ENCODE measurements at places on chromosomes 2 and 18.

DNA sequence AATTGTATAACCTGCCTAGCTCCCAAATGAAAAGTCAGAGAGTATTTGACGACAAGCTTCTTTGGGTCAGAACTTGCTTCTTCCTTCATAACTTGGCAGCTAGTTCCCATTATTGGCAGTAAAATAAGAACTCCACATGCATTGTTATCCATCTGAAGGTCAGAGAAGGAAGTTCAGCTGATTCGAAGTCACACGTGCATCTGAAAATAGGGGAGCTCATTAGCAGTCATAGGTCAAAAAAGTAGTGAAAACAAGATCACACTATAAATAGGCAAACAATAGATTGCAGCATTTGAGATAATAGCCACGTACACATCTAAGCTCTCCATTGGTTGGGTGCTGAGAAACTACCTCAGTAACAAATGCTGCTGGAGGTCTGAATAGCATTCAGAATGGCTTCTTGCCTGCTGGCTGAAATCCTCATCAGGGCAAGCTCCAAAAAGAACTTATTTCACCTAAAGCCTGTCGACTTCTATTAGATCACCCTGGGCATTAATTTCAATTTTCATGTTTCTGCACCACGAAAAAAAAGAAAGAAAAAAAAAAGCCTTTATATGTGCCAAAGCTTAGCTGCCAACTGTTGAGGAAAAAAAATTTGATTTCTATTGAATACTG is 1492.9 kb upstream of the CELF4 start:
- no peak for DNase-seq

- no peak for DNase-seq
Measured at GRCh38 chr2:38301340-38301968, 75.6 kb downstream of the ATL2 start.

- no peak for DNase-seq
Measured at GRCh38 chr18:61132031-61132430, 201.2 kb upstream of the CDH20 start.

- DNase-seq, result no peak
Measured at GRCh38 chr18:23851470-23852002, 162.3 kb downstream of the LAMA3 start.

- peak; percentile 50 for DNase-seq
Measured at GRCh38 chr18:69469444-69469919, 68.8 kb downstream of the DOK6 start.

- peak; percentile 10 for DNase-seq
Measured at GRCh38 chr2:128491692-128492244, 173.1 kb upstream of the HS6ST1 start.

DNA sequence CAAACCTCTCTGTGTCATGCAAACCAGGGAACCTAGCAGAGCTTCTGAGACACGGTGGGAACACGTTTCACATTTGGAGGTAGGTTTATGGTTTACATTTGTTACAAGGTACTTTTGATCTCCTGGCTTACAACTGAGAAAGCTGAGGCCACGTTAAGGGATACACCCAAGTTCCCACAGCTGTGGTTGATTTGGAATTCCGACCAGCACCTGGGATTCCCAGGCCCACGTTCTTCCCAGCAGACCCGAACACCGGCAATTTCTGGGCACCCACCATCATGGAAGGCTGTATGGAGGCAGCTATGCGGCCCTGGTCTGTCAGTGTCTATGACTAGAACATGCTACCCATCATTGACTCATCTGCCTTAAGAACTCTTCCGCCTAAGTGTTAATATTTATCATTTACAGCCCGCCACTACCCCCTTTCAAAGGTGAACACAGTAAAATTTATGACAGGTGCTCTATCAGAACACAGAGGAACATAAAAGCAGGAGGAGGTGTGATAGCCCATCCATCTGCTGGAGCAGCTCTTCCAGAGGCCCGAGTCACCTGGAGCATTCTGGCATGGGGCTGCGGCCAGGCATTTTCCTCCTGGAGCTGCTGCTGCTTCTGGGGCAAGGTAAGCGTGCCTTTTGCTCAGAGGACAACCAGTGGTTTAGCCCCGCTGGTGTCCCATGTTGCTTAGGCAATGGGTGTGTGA is at the start of gene PLB1:
PLB1 (plus strand) TSS at position 510 of the 700 bp plus-strand sequence; CDS start at position 565, 55 bp downstream.
- no peak for DNase-seq

DNA sequence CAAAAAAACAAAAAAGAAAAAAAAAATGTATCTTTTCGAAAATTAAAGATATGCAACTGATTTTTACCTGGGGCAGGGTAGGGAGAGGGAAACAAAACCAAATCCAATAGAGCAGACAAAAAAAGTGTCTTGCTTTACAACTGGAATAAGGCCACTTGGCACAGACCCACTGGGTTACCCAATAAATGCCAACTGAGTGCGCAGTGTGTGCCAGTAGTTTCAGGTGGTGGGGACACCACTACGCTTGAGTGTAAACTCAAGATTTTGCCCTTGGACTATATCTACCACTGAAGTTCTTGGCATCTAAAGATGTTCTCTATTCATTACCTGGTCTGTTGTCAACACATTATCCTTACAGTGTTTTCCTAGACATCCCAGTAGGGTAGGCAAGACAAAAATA is 16.3 kb downstream of the VPS4B start:
- DNase-seq, result no peak
